ENCODE measurements at places on chromosomes 1 and 21. TPM values are rescaled to one million over a fixed set of nuclear protein-coding genes. Genes with fewer than 3 reads are reported as not detected.

HENMT1 gene
- total RNA-seq: 12.3 TPM

ANGPTL3 gene
- total RNA-seq: not detected

USH2A gene
- under 0.01 TPM for total RNA-seq

AMPD1 gene
- total RNA-seq: 0.30 TPM

CD1E gene
- not detected for total RNA-seq

SPATA45 gene
- total RNA-seq: not detected

CAMK1G gene
- total RNA-seq: 0.46 TPM

C1orf185 gene
- not detected for total RNA-seq

DNA sequence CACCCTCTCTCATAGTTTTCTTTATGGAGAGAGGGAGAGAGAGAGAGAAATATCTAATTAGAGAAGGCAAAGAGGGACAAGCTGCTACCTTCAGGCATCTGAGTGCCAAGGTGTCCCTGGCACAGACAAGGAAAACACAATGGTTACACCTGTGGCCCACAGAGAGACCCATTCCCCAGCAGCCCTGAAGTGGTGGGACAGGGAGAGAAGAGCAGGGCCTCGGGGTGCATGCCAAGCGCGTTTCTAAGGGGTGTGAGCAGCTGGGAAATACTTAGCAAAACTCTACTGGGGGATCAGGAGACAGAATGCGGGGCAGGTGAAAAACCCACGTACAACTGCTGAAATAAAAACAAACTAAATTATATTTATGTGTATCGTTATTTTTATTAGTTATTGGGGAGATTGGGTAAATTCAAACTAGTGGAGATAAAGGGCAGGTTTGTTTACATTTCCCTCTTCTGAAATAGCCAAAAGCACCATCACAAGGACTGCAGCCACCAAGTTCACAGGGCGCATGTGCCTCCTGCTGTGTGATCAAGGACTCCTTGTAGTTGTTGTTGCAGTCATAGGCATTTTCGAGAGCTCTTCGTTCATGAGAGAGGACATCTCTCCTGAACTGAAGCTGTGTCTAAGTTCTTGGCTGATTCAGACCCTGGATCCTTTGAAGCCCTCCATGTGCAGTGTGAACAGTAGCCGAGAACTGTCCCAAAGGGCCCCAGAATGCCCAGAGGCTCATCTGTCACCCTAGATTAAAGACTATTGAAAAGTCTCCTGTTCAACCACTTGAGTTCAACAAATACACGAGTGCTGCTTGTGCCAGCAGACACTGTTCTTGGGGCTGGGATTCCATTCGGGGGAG, 737 bp upstream of the SERPINC1 start:
- DNase-seq: peak; percentile 41

- no peak for DNase-seq
Observed at GRCh38 chr1:174211486-174211885, 52.2 kb downstream of the RABGAP1L start.

GRCh38 chr1:118785246-118785645, 202.9 kb downstream of the TBX15 start:
- DNase-seq: no peak

- DNase-seq: no peak
Observed at GRCh38 chr1:205258719-205259118, 31.0 kb downstream of the TMCC2 start.

GRCh38 chr1:175548774-175549173, 194.6 kb downstream of the TNR start:
- no peak for DNase-seq

DNA sequence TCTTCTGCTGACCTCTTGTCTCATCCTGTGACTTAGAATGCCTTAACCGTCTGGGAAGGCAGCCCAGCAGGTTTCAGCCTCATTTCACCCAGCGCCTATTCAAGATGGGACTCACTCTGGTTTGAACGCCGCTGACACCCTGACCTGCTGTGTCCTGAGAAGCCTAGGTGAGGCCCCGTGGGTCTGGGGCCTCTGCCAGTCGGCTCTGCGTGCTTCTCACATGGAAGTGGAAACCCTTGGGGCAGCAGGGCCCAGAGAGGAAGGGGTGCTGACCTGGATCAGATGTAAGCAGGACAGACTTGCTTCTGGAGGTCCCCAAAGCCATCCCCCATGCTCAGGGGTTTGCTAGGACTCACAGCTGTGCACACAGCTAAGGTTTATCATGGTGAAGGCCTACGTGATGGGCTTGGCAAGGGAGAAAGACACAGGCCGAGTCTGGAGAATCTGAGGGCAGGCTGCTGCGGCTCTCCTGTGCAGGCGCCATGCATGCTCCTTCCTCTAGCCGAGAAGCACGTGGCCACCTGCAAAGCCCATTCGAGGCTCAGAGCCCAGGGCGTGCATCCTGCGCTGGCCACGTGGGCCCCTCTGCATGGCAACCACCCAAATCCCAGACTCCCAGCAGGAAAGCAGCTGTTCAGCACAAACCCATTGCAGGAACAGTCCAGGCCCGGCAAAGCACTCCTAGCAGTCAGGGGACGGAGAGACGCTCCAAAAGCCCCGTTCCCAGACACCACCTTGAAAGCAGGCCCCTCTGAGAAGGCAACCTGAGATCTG, 3.8 kb downstream of the TRPM2 start:
- no peak for DNase-seq

DNA sequence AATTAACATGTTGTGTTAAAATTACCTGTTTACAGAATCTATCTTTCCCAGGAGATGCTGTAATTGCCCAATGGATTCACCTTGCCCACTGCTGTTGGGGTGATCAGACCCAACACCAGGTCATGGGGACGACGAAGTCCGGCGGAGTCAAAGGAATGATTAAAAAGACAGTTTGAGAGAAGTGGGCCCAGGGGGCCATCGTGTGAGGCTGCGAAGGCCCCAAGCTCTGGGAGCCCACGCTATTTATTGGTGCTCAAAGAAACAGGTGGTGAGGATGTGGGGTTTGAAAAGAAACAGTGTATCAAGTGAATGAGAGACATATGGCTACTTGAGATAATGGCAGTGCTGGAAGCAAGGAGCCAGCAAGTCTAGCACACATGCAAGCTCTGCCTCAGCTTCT, 16.3 kb upstream of the L1TD1 start:
- no peak for DNase-seq

GRCh38 chr1:21906173-21907078, 30.7 kb downstream of the HSPG2 start:
- peak; percentile 49 for DNase-seq

DNA sequence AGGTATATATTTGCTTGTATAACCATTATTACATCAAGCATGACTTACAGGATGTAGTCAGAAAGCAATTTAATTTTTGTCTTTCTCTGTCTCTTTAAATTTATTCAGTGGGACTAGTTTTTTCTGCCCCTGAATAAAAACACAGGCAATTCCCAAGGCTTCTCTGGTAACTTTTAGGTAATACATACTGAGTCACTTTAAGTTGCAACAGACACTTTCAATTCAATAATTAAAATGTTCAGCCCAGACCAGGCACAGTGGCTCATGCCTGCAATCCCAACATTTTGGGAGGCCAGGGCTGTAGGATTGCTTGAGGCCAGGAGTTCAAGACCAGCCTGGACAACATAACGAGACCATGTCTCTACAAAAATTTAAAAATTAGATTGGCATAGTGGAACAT, 12.3 kb downstream of the SLC44A3 start:
- DNase-seq: no peak

DNA sequence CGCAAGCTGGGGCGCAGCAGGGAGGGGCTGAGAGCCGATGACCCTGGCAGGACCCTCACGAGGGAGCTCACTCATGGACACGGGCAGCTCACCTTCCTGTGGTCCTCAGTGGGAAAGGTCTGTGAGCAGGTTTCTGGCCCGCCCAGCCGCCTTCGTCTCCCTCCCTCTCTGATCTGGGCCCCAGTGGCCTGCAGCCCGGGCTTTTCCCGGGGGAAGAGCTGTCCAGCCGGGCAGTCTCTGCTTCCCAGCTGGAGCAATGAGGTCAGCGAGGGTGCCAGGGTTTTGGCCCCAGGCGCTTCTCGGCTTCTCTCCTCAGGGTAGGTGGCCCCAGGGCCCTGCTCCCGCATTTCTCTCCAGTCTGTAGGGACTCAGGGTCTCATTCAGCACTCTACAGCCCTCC, 22.2 kb upstream of the ARHGEF16 start:
- no peak for DNase-seq

DNA sequence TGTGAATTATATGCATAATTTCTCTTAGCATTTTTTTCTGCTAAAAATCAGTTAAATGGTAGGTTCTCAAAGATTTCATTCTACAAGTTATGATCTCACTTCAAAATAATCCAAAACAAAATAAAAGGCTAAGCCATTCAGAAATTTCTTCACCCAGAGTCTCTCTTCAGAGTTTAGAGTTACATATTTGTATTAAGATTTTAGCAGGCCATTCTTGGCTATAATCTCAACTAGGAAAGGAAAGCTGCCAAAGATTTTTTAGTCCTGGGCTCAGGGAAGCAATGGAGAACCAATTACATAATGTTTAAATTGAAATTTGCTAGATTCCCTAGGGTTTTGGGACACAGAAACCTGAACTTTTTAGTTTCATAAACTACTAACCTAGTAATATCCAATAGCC, 245.0 kb downstream of the USH2A start:
- DNase-seq: no peak

- peak; percentile 99 for DNase-seq
Observed at GRCh38 chr1:1471389-1472052, at the start of gene ATAD3B. TSS of gene ATAD3B (plus strand) at chr1:1471765. CDS start at chr1:1471885, 120 bp downstream.

- DNase-seq: peak; percentile 74
Observed at GRCh38 chr1:94734963-94735901, 84.9 kb upstream of the SLC44A3 start.
